ENCODE measurements at places on chromosomes 4 and X.

- no peaks in the 10 kb centered on the region for H3K27me3 ChIP-seq
- H3K27ac ChIP-seq = no peak overlapping the region
- no peak overlapping the region for H3K4me3 ChIP-seq
- DNase-seq = no peak
Measured at GRCh38 chr4:25923745-25924144, 9.7 kb downstream of the SMIM20 start.

GRCh38 chr4:35358001-35358584 lies 886.2 kb downstream of the ARAP2 start:
- H3K4me1 ChIP-seq = no peaks in the 10 kb centered on the region
- no peak overlapping the region for H3K27ac ChIP-seq
- peak; percentile 47 for DNase-seq
- H3K27me3 ChIP-seq = no peaks in the 10 kb centered on the region

DNA sequence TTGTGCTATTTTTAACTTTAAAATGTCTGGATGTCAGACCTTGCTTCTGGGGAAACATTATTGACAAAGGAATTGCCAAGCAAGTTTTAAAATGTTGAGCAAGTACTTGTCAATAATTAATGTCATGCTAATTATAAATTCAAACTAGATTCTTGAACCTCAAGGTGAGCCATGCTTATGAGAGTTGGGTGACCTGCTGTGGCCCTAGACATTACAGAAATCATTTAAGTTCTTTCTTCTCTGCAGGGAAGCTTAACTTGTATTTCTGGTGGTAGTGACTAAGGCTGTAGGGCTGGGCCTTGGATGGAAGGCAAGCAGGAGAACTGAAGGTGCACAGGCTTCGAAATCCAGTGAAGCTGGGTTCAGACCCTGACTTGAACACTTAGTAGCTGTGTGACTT lies 14.8 kb upstream of the UCHL1 start:
- no peaks in the 10 kb centered on the region for H3K4me1 ChIP-seq
- DNase-seq = no peak
- H3K27ac ChIP-seq = no peak overlapping the region
- no peaks in the 10 kb centered on the region for H3K27me3 ChIP-seq
- no peak overlapping the region for H3K4me3 ChIP-seq

- H3K4me3 ChIP-seq = no peak overlapping the region
- no peaks in the 10 kb centered on the region for H3K27me3 ChIP-seq
- no peaks in the 10 kb centered on the region for H3K36me3 ChIP-seq
- H3K27ac ChIP-seq = no peak overlapping the region
- DNase-seq = no peak
Measured at GRCh38 chr4:74415602-74416300, 29.2 kb upstream of the AREG start.

DNA sequence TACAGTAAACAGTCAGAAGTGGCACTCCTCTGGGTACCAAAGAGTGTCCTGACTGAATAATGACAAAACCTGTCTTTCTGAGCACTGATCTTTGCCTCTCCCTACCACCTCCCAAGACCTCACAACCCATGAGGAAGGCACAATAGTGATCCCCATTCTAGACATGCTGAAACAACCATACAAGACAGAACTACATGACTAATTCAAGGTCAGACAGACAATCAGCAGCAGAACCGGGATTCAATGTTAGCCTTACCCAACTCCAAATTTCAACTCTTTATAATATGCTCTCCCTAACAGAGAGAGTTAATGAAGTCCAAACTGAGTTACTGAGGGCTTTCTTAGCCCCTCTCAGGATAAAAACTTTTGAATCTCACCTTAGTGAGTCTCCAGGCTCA lies 71.0 kb downstream of the IRF2 start:
- no peak overlapping the region for H3K4me3 ChIP-seq
- no peaks in the 10 kb centered on the region for H3K27me3 ChIP-seq
- H3K27ac ChIP-seq = no peak overlapping the region
- no peaks in the 10 kb centered on the region for H3K36me3 ChIP-seq

- no peaks in the 10 kb centered on the region for H3K4me1 ChIP-seq
- H3K27me3 ChIP-seq = no peaks in the 10 kb centered on the region
- DNase-seq = peak; percentile 14
- no peaks in the 10 kb centered on the region for H3K36me3 ChIP-seq
- no peak overlapping the region for H3K27ac ChIP-seq
Measured at GRCh38 chrX:105701310-105702052, 120.9 kb upstream of the NRK start.

GRCh38 chr4:25879091-25879584 lies 16.4 kb upstream of the SEL1L3 start:
- no peaks in the 10 kb centered on the region for H3K27me3 ChIP-seq
- no peak for DNase-seq
- H3K4me3 ChIP-seq = no peak overlapping the region
- H3K27ac ChIP-seq = no peak overlapping the region
- H3K36me3 ChIP-seq = no peaks in the 10 kb centered on the region

DNA sequence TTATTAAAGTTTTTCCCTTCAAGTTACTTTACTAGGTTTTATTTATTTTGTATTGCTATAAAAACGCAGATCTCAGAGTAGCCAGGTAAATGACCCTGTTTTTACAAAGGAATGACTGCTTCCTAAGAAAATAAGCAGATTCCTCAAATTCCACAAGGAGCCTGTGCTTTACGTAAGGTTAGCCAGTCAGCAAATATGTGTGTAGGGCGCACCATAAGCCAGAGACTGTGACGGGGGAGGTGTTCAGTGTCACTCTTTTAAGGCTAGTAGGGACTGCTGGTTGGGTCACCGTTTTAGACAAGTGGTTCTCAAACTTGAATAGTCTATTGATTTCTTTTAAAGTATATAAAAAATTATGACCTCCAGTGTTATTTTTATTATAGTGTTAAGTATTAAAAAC lies 119.9 kb downstream of the ANK2 start:
- H3K27ac ChIP-seq = no peak overlapping the region
- H3K27me3 ChIP-seq = no peaks in the 10 kb centered on the region
- no peak overlapping the region for H3K4me3 ChIP-seq
- peak; percentile 87 for DNase-seq

GRCh38 chrX:139803224-139803623 lies 95.3 kb upstream of the MCF2 start:
- no peaks in the 10 kb centered on the region for H3K36me3 ChIP-seq
- H3K4me1 ChIP-seq = no peaks in the 10 kb centered on the region
- H3K27ac ChIP-seq = no peak overlapping the region
- DNase-seq = peak; percentile 21
- no peaks in the 10 kb centered on the region for H3K27me3 ChIP-seq
- H3K4me3 ChIP-seq = no peak overlapping the region

- DNase-seq = no peak
- no peaks in the 10 kb centered on the region for H3K36me3 ChIP-seq
- no peak overlapping the region for H3K27ac ChIP-seq
Measured at GRCh38 chr4:74366367-74366911, 1.5 kb downstream of the EREG start.

DNA sequence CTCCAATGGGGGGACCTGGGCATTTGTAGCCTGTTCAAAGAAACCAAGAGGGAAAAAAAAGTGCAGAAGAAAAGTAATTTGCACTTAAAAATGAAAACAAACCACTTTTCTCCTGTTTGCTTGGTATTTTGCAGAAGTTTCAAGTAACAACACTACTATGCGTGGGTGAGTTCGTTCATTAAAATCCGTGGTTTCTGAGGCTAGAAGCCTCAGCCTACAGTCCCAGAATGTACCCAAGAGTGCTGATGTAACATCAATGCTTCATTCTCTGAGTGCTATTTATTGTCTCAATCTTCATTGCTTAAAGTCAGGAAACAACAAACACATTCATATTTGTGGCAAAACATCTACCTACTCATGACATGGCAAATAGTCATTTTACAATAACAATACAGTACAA lies 29.2 kb downstream of the LGI2 start:
- no peak overlapping the region for H3K4me3 ChIP-seq
- no peaks in the 10 kb centered on the region for H3K27me3 ChIP-seq
- no peak overlapping the region for H3K27ac ChIP-seq

GRCh38 chrX:109952050-109952449 lies 50.9 kb upstream of the TMEM164 start:
- DNase-seq = peak; percentile 1
- H3K27ac ChIP-seq = no peak overlapping the region
- no peaks in the 10 kb centered on the region for H3K27me3 ChIP-seq
- H3K4me3 ChIP-seq = no peak overlapping the region
- no peaks in the 10 kb centered on the region for H3K36me3 ChIP-seq

DNA sequence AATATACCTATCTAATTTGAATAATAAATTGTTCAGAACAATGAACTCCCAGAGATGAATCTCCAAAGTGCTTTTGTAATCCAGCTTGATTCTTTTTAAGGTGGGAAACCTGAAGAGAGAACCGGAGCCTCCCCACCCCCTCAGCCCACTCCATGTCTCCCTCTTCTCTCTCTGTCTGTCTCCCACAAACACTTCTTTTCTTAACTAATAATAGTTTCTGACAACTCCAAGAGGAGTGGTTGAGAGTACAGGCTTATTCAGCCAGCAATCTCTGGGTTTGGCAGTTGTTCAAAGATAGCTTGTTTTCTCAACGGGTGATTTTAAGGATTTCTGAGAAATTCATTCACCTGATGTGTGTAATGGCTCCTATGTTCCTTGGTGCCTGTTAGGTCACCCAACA lies 23.4 kb downstream of the PPP4R3C start:
- H3K36me3 ChIP-seq = no peaks in the 10 kb centered on the region
- no peak overlapping the region for H3K4me3 ChIP-seq
- no peak overlapping the region for H3K27ac ChIP-seq
- DNase-seq = no peak
- no peaks in the 10 kb centered on the region for H3K4me1 ChIP-seq

DNA sequence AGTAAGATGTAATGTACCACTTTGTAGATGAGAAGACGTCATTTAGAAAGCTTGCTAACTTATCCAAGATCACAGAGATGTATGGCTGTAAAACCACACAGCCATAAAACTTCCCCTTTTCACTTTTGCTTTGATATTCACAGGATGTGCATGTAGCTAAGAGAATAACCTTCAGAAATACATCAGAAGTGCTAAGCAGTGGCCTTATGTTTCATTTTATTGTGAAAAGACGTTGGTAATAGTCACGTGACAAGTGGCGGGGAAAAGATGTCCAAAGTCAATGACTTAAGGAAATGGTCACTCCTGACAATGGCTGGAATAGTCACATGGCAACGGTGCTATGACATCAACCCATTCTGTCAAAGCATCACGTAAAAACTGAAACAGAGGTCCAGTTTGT lies 12.9 kb upstream of the WDR17 start:
- H3K36me3 ChIP-seq = no peaks in the 10 kb centered on the region
- H3K4me3 ChIP-seq = no peak overlapping the region
- H3K27me3 ChIP-seq = no peaks in the 10 kb centered on the region
- no peaks in the 10 kb centered on the region for H3K4me1 ChIP-seq
- DNase-seq = no peak

DNA sequence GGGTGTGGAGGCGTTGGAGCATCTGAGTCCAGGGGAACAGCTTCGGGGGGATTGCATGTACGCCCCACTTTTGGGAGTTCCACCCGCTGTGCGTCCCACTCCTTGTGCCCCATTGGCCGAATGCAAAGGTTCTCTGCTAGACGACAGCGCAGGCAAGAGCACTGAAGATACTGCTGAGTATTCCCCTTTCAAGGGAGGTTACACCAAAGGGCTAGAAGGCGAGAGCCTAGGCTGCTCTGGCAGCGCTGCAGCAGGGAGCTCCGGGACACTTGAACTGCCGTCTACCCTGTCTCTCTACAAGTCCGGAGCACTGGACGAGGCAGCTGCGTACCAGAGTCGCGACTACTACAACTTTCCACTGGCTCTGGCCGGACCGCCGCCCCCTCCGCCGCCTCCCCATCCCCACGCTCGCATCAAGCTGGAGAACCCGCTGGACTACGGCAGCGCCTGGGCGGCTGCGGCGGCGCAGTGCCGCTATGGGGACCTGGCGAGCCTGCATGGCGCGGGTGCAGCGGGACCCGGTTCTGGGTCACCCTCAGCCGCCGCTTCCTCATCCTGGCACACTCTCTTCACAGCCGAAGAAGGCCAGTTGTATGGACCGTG lies 2.2 kb downstream of the AR start:
- H3K36me3 ChIP-seq = no peaks in the 10 kb centered on the region
- peak overlapping the region; percentile 23 for H3K4me3 ChIP-seq
- no peaks in the 10 kb centered on the region for H3K27me3 ChIP-seq
- no peak overlapping the region for H3K27ac ChIP-seq
- H3K4me1 ChIP-seq = no peaks in the 10 kb centered on the region

DNA sequence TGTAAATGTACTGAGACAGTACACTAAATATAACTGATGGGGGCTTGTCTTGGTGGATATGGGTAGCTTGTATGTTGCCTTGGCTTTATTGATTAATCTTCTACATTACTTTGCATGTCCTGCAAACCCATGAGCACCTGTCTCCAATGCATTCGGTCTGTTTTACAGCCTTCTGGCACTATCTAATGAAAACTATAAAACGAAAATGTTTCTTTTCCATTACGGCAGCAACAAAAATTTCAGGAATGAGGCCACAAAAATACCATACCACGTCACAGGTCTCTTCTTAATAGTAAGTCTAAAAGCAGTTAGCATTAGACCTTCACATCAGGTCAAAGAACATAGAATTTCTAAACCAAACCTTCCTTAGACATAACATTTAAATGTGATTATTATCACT lies 49.8 kb downstream of the EDNRA start:
- DNase-seq = no peak
- H3K36me3 ChIP-seq = no peaks in the 10 kb centered on the region
- no peaks in the 10 kb centered on the region for H3K27me3 ChIP-seq
- H3K27ac ChIP-seq = no peak overlapping the region
- H3K4me3 ChIP-seq = no peak overlapping the region

DNA sequence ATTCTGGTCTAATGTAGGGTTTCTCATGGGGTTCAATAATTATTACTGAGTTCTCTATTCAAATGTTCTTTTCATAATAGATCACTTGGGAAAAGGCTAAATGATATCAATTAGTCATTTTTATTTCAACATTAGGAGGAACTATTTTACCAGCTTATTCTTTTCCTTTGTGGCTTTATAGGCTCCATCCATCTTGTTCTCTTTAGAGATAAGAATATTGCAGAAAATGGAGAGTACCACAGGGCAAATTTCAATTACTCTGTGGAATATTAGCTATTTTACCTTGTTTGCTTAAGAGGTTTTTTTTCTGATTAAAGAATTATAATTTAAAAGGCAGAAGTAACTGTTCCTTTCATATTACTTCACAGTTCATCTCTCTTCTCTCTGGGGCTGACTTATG lies 55.8 kb downstream of the MAP9 start:
- no peak overlapping the region for H3K4me3 ChIP-seq
- no peaks in the 10 kb centered on the region for H3K36me3 ChIP-seq
- no peaks in the 10 kb centered on the region for H3K27me3 ChIP-seq
- H3K4me1 ChIP-seq = no peaks in the 10 kb centered on the region
- no peak for DNase-seq

GRCh38 chr4:122052677-122053076 lies 99.5 kb upstream of the BLTP1 start:
- DNase-seq = no peak
- no peaks in the 10 kb centered on the region for H3K36me3 ChIP-seq
- H3K4me1 ChIP-seq = no peaks in the 10 kb centered on the region
- H3K27me3 ChIP-seq = no peaks in the 10 kb centered on the region
- no peak overlapping the region for H3K27ac ChIP-seq

GRCh38 chr4:127145006-127145540 lies 487.7 kb upstream of the INTU start:
- no peaks in the 10 kb centered on the region for H3K27me3 ChIP-seq
- no peak for DNase-seq
- H3K4me1 ChIP-seq = no peaks in the 10 kb centered on the region
- H3K36me3 ChIP-seq = no peaks in the 10 kb centered on the region
- no peak overlapping the region for H3K27ac ChIP-seq
- no peak overlapping the region for H3K4me3 ChIP-seq
